ENCODE measurements at places on chromosomes 4 and X.

DNA sequence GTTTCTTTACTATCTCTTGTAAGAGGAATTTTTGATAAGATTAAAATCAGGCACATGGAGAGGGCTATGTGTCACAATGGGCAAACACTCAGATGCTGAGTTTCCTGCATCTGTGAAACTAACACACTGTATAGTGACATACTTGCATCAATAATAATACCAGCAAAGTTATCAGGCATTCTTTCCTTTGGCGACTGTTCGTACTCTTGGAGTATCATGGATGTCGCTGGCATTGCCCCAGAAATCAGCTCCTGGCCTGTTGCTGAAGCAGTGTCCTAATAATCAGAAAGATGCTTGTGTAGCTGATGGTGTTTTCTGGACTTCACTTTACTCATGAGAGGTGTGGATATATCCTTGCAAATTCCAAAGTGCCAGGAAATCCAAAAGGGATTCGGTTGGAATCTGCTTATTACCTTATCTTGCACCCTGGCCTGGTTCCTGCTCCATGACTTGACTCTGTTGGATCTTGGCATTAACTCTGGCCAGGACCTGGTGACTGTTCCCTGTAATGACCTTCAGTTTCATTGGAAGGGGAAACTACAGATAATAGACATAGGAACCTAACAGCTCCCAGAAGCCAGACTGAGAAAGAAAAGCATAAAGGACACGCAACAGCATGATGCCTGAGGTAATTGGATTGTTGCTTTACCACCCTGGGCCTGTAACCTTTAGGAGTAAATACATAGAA is 762.5 kb upstream of the GRIA3 start:
- DNase-seq: no peak

DNA sequence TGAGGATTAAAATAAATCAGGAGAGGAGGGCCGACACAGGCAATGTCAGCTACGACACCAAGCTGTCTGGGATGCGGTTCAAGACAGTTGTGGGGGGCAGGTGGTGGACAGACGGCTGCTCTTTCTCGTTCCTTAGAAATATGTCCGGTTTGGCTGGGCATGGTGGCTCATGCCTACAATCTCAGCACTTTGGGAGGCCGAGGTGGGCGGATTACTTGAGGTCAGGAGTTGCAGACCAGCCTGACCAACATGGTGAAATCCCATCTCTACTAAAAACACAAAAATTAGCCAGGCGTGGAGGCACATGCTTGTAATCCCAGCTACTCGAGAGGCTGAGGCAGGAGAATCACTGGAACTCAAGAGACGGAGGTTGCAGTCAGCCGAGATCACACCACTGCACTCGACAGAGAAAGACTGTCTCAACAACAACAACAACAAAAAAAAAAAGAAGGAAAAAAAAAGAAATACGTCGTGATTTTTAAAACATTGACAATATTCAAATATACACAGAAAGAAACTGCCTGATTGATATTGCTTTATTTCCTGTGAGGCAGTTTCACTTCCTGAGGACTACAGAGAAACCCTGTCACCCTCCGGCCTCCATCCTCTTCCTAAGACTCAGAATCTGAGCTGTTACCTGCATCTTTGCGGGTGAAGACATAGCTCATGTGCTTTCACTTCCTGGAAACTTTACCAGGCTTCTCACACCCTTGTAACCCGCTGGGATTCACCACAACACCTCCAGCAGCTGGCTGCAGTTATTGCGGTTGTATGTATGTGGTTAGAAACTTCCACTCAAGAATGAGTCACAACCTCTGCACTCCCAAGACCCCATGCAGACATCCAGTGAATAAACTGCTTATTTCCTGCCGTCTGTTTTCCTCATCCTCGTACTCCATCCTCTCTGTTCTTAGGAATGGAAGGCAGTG is 63.8 kb upstream of the STS start:
- peak; percentile 64 for DNase-seq

- no peak for DNase-seq
Measured at GRCh38 chr4:121016611-121017010, 55.7 kb downstream of the NDNF start.

DNA sequence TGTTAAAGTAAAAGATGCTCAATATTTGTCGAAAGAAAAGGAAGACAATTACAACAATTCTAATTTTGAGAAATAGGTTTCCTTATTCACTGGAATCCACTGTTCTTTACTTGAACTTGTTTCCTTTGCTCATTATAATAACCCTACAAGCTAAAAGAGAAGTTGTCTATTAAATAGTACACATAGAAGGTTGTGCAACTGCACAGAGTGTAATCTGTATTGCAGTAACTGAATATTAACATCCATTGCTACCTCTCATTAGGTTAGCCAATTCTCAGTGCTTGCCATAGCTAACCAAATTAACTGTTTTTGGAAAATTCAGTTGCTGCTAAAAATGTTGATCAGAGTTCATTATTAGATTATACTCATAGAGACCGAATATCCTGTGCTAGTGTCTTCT is 120.0 kb downstream of the PDLIM5 start:
- no peak for DNase-seq

GRCh38 chr4:77226939-77227705 is 70.1 kb downstream of the CCNG2 start:
- no peak for DNase-seq

- no peak for DNase-seq
Measured at GRCh38 chr4:97845758-97846157, 297.5 kb downstream of the STPG2 start.

DNA sequence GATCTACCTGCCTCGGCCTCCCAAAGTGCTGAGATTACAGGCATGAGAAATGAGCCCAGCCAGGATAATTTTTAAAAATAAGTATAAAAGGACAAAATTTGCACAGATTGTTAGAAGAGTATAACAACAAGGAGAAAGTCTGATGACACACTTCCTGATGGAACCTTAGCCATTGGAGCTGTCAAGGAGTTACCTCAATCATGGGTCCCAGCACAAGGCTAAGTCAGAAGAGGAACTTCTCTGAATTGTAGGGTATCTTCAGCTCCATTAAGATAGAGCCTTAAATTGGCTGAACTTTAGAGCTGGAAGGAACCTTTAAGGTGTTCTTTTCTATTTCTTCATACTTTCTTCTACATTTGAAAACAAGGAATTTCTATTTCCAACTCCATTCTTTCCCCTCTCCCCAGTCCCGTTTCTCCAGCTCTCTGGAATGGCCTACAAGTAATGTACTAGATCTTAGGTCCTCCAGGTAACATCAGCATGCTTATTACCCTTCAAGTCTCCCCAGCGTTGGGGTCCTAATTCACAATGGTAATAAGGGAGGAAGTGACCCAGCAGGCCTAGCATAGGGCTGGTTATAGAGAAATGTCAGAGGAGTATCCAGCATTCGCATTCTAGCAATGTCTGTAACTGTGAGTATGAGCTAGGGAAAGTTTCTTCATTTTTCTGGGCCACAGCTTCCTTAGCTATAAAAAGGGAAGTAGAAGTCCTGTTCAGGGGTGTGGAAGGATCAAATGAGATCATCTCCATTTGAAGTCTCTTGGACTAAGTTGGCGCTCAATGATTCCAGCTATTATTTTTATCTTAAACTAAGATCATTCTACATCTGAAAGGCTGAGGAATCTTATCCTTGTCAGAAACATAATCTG is 18.5 kb upstream of the RBPJ start:
- DNase-seq: no peak

DNA sequence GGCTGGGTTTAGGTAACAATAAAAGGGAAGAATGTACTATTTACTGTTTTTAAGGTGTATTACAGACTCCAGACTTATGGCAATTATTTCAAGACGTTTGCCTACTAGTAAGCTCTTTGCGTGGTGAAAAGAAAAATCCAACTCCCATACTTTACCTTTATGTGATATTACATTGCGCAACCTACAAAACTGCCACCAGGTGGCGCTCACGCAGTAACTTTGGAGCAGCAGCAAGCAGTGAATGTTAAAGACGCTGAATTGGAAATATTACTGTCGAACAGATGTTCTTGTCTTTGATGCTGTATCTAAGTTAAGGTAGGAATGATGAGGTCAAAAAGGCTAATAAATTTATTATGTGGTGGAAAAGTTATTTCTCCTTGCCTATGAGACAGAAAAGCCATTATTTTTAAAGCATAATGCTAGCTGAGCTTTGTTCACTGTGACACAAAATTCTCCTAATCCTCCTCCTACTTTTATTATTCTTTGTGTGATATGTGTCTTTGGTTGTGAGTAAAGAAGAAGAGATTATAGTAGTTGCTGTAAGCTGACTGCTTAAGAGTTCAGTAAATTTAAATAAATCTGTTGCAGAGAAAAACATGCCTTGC is 1099.8 kb upstream of the TENM3 start:
- DNase-seq: peak; percentile 59

GRCh38 chr4:165556383-165556782 is 177.6 kb downstream of the CPE start:
- no peak for DNase-seq

DNA sequence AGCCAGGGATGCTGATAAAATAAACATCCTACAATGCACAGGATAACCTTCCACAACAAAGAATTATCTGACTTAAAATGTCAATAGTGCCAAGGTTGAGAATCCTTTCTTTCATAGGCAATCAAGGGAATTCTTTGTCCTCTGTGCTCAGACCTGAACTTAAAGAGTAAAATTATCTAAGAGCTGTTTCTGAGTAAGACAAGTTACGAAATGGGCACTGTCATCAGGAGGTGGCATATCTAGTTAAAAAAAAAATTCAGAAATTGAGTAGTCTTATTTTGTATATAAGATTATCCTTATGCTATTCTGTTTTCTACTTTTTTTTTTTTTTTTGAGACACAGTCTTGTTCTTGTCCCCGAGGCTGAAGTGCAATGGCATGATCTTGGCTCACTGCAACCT is 3.3 kb upstream of the RAB33B start:
- no peak for DNase-seq

GRCh38 chr4:36502350-36502749 is 220.9 kb downstream of the DTHD1 start:
- no peak for DNase-seq

DNA sequence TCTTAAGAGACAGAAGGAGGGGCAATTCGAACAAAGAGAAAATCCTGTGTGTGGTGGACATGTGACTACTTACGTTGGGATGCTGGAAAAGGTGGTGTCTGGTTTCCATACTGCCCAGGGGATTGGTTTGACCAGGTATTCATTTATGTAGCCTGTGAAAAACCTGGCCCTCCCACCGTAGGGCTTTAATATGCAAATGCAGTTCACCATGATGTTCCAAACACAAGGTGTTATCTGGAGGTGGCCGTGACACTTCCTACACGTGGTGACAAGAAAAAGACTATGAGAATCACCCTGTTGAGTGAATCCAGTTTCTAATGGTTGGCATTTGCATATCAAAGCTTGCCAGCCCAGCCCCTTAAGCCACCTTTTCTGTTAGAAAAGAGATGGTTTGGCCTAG is 27.9 kb downstream of the UGT2B4 start:
- no peak for DNase-seq

- DNase-seq: no peak
Measured at GRCh38 chr4:183426507-183426906, 17.9 kb upstream of the CDKN2AIP start.

- no peak for DNase-seq
Measured at GRCh38 chr4:150710770-150711375, 128.9 kb downstream of the MAB21L2 start.

DNA sequence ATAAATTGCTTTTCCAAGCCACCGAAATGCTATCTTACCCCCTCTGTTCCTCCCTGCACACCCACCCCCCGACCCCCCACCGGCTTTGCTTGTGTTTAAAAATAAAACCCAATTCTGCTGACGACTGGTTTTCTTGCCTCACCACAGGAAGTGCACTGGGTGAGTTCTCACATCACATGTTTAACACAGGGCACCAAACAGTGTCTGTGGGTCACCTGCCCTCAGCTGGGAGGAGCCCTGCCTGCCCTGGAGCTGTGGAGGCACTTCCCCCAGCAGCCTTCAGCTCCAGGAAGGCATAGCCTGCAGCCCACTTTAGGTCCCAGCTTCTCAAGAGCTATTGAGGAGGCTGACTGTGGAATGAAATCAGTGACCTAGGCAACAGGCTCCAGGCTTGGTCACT is 8.8 kb downstream of the TMEM255A start:
- peak; percentile 60 for DNase-seq

DNA sequence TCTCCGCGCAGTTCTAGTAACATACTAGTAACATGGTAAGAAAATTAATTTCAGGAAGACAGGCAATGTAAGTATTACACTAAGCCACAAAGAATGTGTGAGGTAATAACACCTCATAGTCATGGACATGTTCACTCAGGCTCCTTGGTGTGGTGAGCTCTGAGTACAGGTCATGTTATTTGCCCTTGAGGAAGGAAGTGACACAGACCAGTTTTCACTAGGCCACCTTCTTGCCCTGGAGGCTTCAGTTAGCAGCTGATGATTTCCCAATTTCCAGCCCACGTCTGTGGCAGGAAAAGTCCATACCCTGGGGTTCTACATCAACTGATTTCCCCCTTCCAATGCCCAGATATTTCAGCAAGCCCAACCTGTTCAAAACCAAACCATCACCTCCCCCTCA is 6.7 kb downstream of the APOO start:
- DNase-seq: no peak

GRCh38 chrX:37955273-37955672 is 51.1 kb upstream of the SYTL5 start:
- no peak for DNase-seq

GRCh38 chr4:184849185-184849584 is 23.4 kb upstream of the ACSL1 start:
- no peak for DNase-seq

DNA sequence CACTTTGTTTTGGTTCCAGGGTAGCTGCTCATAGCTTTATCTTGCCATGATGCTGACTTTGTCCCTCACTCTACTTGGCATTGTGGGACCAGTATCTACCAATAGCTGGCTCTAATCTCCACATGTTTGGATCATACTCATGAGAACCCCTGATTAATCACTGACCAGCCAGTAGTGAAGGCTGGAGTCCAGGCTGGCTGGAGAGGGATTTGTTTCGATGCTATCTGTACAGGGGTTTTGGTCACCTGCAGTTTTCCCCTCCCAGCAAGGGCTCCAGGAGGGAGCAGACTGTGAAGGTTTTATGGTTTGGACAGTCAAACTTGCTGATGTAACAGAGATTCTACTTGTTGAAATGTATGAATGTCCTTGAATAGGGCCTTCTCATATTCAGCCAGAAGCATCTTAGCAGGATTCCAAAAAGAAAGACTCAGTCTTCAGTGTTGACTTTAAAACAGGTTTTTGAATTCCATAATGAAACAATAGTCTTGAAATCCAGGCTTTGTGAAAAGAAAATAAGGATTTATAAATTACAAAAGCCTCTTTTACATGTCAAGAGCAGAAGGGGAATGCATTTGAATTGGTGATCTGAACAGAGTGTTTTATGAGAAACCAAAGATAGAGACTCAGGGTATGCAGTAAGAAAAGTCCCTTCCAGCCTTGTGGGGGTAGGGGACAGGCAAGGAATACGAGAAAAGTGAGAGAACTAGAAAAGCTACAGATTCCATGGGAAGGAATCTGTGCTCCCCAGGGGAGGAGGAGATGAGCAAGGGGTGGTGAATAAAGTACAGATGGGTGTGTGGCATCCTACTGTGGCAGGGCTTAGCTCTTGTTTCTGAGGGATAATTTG is 103.1 kb upstream of the SHISA3 start:
- no peak for DNase-seq

DNA sequence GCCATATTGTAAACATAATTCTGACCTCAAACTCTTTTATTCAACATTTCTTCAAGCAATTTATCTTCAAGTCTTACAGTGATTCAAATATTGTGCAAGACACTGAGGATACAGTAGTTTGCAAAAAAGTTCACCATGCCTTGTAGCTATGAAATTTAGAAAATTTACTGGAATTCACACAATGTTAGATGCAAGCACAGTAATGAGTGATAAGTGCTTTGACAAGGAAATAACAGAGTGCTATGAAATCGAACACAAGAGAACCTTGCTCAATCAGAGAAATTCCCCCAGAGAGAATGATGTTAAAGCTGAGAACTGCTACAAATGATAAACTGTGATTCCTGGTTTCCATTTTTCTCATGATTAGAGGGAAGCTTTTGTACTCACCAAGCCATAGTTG is 952.9 kb downstream of the FAT4 start:
- DNase-seq: no peak
